ENCODE measurements at places on chromosomes 12 and 14. TPM values are rescaled to one million over a fixed set of nuclear protein-coding genes. Genes with fewer than 3 reads are reported as not detected.

The SLC38A4 gene
- polyA plus RNA-seq = 5.8 TPM

DNA sequence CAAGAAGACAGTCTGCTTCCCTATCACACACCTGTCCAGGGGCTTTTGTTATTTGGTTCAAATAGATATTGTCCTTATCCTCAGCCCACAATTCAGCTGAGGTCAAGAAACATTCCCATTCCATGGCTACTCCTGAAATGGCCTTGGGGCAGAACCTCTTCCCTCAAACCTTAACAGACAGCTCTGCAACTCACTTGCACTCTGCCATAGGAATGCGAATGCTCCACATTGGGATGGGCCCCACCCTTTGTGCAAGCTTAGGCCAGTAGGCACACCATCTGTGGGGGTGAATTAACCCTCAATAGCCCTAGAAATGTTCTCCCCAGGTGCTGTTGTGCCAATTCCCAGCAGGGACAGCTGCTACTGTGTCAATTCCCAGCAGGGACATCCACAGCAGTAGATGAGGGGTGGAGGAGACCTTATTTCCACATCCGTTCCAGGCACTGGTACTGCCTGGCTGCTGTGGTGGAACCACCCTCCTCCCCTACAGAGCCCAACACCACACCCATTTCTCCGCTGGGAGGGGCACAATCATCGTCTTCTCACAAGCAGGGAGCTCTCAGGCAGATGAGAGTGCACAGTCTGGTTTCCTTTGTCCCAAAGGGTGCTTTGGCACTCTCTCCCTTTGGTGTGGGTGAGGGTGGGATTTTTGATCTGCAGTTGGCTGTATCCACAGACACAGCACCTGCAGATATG, 42.3 kb upstream of the GLIPR1 start:
- no peaks in the 10 kb centered on the region for H3K27me3 ChIP-seq
- no peaks in the 10 kb centered on the region for H3K36me3 ChIP-seq
- DNase-seq = no peak
- H3K4me3 ChIP-seq = no peak overlapping the region
- no peaks in the 10 kb centered on the region for H3K4me1 ChIP-seq

The SPTB gene
- 0.80 TPM for polyA plus RNA-seq

- H3K27ac ChIP-seq = no peak overlapping the region
- H3K27me3 ChIP-seq = peaks cover 8% of the 10 kb centered on the region
These were observed 78.4 kb upstream of the PARP11 start for GRCh38 chr12:3951380-3952135.

GRCh38 chr12:105805730-105806399, 332.9 kb downstream of the NUAK1 start:
- no peaks in the 10 kb centered on the region for H3K27me3 ChIP-seq
- no peak overlapping the region for H3K27ac ChIP-seq
- H3K4me3 ChIP-seq = no peak overlapping the region
- DNase-seq = no peak
- H3K4me1 ChIP-seq = no peaks in the 10 kb centered on the region

The SLC10A1 gene
- polyA plus RNA-seq = 0.10 TPM

DNA sequence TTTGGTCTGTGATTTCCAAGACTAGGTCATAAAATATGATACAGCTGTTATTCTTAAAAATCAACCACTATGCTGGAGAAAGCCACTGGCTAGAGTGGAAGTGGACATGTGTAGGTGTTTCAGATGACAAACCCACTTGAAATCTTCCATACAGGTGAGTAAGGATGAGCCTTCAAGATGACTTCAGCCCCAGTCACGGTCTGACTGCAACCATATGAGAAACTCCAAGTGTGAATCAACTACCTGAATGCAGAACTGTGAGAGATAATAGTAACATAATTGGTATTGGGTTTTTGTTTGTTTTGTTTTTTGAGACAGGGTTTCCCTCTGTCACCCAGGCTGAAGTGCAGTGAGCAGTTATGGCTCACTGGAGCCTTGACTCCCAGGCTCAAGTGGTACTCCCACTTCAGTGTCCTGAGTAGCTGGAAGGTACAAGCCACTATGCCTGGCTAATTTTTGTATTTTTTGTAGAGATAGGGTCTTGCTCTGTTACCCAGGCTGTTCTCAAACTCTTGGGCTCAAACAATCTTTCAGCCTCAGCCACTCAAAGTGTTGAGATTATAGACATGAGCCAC, 273.3 kb upstream of the LRIG3 start:
- no peak for DNase-seq
- H3K4me3 ChIP-seq = no peak overlapping the region
- no peaks in the 10 kb centered on the region for H3K4me1 ChIP-seq
- no peak overlapping the region for H3K27ac ChIP-seq

The KRT75 gene
- not detected for polyA plus RNA-seq

- H3K4me3 ChIP-seq = no peak overlapping the region
- no peaks in the 10 kb centered on the region for H3K36me3 ChIP-seq
- no peaks in the 10 kb centered on the region for H3K27me3 ChIP-seq
- H3K4me1 ChIP-seq = no peaks in the 10 kb centered on the region
- no peak for DNase-seq
These were observed 101.8 kb upstream of the NAP1L1 start for GRCh38 chr12:76186131-76186906.

The PRH2 gene
- polyA plus RNA-seq = not detected

All from GM23338 (cell line).